ENCODE measurements at places on chromosomes 7 and 10. TPM values are rescaled to one million over a fixed set of nuclear protein-coding genes. Genes with fewer than 3 reads are reported as not detected.

The FFAR4 gene
- 0.20 TPM for polyA plus RNA-seq

The GATA3 gene
- polyA plus RNA-seq = 2.1 TPM

The SLIT1 gene
- polyA plus RNA-seq = 7.0 TPM

The AKR1C8 gene
- polyA plus RNA-seq = not detected

The C10orf90 gene
- polyA plus RNA-seq = 23.0 TPM

The IRF5 gene
- 1.8 TPM for polyA plus RNA-seq

The BTBD16 gene
- polyA plus RNA-seq = not detected

The PHKG1 gene
- 2.6 TPM for polyA plus RNA-seq

The OLAH gene
- polyA plus RNA-seq = not detected

The AKR1C2 gene
- polyA plus RNA-seq = 3.1 TPM

The STOX1 gene
- 5.1 TPM for polyA plus RNA-seq

The ANXA8 gene
- polyA plus RNA-seq = 3.0 TPM

The CTAGE6 gene
- not detected for polyA plus RNA-seq

The GOT1 gene
- 32.5 TPM for polyA plus RNA-seq

The PIK3AP1 gene
- polyA plus RNA-seq = 3.5 TPM

The CRTAC1 gene
- 8.6 TPM for polyA plus RNA-seq

The AGAP4 gene
- 34.6 TPM for polyA plus RNA-seq

The FKBP9 gene
- 264 TPM for polyA plus RNA-seq

The AKR1B1 gene
- 67.6 TPM for polyA plus RNA-seq

The IDI2 gene
- polyA plus RNA-seq = not detected

The AASS gene
- polyA plus RNA-seq = 64.1 TPM

The CDNF gene
- 2.8 TPM for polyA plus RNA-seq

The NSUN6 gene
- 31.8 TPM for polyA plus RNA-seq

The DIP2C gene
- polyA plus RNA-seq = 18.9 TPM

The RALA gene
- 89.9 TPM for polyA plus RNA-seq

The PILRA gene
- polyA plus RNA-seq = 6.0 TPM

The HYAL4 gene
- 0.07 TPM for polyA plus RNA-seq

The HIBADH gene
- 60.5 TPM for polyA plus RNA-seq

The HOXA10 gene
- polyA plus RNA-seq = 0.40 TPM

The VWDE gene
- 3.8 TPM for polyA plus RNA-seq

The CELF2 gene
- 58.0 TPM for polyA plus RNA-seq

The MOGAT3 gene
- 0.10 TPM for polyA plus RNA-seq

Data from left lung (tissue), 14 donors.